ENCODE measurements at places on chromosomes 4 and X. TPM values are rescaled to one million over a fixed set of nuclear protein-coding genes. Genes with fewer than 3 reads are reported as not detected.

ANAPC10 gene
- 15.7 TPM for total RNA-seq

PLA2G12A gene
- 64.6 TPM for total RNA-seq

HTN1 gene
- total RNA-seq: not detected

NPY2R gene
- not detected for total RNA-seq

UGT2B17 gene
- total RNA-seq: not detected

GYG2 gene
- total RNA-seq: 4.9 TPM

PTPN13 gene
- 35.5 TPM for total RNA-seq

SMIM31 gene
- not detected for total RNA-seq
